ENCODE measurements at places on chromosomes 1 and 21.
A peak's percentile ranks its signal among the peaks of the same experiment; 100 is the strongest.

DNA sequence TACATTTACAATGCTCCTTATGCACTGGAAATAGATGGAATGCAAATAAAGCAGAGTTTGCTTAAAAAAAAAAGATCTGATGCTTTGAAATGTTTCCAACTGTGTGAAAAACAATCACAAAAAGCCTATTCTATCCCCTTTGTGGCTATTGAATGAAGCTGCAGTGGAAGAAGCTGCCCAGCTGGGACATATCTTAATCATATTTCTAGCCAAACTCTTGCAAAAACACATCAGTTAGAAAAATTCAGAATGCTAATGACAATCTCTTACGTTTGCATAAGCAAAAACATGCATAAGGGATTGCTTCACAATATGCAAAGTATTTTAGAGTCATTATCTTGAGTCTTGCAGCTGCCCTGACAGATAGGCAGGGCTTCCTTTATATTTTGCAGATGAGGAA lies 526.4 kb upstream of the USP24 start:
- DNase-seq = no peak

GRCh38 chr1:113941245-113941559 lies 12.1 kb downstream of the HIPK1 start:
- no peak for DNase-seq

DNA sequence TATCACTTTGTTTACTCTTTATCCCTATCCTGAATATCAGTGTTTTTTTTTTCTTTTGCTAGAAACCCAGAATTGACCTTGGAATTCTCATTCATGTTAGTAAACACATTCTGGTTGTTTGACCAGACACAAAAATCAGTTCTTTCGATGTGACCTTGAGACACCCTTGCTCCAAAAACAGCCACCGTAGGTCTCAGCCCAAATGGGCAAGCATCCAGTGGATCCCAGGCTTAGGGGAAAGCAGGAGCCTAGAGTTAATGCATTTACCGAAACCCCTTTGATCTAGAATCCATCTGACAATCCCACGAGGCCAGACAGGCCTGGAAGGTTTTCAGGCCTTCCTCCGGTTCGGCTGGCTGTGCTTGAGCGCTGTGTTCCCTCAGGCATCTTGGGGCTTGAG lies 47.6 kb downstream of the IRF2BP2 start:
- DNase-seq = no peak

- DNase-seq = peak; percentile 65
These were observed 4.2 kb upstream of the DYRK3 start for GRCh38 chr1:206631085-206631509.

GRCh38 chr1:45843474-45843905 lies 40.1 kb downstream of the MAST2 start:
- DNase-seq = no peak

- no peak for DNase-seq
These were observed 30.6 kb downstream of the PKNOX1 start for GRCh38 chr21:43004926-43005325.

DNA sequence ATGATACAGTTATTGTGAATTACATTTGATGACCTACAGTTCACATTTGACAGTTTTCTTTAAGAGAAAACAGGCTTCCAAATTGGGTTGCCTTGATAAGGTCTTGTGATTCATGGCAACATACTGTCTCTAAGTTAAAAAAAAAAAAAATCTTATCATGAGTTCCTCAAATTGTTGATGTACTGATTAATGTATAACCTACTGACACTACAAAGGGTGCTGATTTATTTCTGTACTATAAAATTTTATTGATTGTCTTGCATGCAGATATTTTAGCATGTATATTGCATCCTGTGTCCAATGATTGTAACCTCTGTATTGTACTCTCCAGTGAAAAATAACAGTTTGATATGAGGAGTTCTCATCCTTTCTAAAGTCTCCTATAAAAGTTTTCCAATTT lies 197.3 kb upstream of the IVNS1ABP start:
- no peak for DNase-seq

DNA sequence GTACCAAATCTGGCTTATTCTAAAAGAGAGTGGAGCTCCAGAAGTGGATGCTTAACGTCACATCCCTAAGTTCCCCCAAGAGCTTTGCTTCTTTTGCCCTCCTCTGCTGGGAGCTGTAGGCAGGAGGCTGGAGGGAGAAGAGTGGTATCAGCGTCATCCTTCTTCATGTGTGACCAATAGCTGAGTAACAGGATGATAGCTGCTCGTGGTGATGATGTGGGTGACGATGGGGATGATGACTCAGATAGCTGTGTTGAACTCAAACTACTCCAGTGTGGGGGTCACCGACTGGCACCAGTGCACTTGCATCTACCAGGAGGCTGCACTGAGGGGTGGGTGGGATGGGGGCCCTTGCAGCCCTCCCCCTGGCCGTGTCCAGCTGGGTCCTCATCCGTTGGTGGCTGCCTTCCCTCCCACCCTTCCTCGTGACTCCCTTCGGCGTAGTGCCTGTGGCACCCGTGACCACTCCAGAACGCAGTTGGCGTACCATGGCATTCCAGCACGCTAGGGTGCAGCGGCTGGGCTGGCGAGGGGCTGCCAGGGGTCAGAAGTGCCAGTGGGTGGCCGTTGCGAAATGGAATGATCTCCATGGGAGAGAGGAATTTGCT lies 1.1 kb downstream of the IGFN1 start:
- no peak for DNase-seq

- DNase-seq = no peak
These were observed 481.7 kb upstream of the RUNX1 start for GRCh38 chr21:35530766-35531165.

DNA sequence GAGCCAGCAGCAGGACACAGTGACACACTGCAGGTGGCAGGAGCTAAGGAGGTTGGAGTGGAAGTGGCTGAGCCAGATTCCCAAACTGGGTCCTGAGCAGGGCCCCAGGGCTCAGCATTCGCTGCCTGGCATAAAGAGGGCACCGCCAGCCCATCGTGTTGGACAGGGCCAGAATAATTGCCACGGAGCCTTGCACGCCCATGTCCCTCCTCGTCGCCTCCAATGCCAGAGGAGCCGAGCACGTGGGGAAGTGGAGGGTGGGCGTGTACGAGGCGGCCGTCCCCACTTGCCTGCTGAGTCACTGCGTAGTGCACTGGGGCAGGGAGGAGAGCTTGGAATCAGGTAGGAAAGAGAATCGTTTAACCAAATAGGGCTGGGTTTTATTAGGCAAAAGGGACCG lies 26.1 kb upstream of the LRRC47 start:
- DNase-seq = no peak

DNA sequence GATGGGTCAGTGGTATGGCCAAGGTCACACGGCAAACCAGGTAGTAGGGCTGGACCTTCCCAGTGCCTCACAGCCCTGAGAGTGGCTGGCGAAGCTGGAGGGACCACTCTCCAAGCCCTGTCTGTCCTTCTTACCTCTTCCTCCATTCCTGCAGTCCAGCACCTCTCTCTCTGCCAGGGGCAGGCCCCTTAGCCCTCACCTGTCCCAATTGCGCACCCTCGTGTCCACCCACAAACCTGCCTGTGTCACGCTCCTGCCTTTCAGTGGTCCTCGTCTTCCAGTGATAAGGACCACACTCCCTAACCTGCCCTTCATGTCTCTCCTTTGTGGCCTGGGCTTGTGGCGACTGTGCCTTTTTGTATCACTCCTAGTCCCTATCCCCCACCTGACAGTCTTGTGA lies 3.4 kb downstream of the PODN start:
- DNase-seq = no peak

DNA sequence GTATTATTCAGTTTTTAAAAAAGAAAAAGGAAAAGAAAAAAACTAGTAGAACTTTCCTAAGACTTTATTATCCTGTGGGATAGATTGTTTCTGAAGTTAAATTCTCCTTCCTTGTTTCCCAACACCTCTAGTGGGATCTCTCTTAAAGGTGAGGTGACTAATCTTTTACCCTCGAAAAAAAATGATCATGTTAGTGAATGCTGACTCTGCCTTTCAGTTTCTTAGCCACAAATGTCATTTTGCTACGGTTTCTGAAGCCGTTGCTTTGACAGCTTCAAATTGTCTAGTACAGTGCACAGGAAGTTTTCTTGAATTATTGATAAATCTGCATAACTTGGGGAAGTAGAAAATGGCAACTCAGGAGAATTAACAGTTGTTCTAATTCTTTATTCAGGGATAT lies 13.0 kb upstream of the NEK7 start:
- no peak for DNase-seq

DNA sequence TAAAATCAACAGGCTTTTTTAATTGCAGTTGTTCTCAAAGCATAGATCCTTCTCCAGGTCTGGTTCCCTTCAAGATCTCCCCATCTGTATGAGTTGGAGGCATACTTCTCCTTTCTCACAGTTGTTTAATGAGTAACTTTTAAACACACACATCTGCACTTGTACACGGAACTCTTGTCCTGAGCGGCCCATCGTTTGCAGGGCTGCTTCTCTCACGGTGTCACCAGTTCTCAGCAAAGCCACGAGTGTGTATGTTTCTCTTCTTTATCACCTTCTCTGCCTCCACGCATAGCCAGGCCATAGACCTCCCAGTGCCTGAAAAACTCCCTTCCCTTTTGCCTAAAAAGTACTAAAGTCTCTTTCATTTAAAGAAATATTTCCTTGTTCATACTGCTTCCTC lies 68.7 kb upstream of the ROR1 start:
- DNase-seq = no peak

DNA sequence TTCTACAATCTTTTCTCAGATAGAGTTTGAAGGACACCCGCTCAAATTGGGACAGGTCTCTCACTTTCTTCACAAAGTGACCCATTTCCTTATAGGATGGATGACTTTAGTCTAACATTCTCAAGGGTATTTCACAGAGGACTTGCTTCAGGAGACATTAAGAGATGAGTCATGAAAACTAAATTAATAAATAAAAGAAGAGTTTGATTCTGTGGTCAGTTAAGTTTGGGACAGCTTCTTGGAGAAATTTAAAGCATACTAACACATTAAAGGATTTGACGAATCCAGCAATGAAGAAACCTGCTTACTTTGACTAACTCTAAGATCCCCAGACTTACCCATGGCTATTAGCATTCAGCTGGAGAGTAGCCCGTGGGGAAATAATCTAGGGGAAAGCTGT lies 95.6 kb upstream of the RAB3GAP2 start:
- no peak for DNase-seq

GRCh38 chr1:234912548-234913277 lies 215.9 kb downstream of the TOMM20 start:
- no peak for DNase-seq

- no peak for DNase-seq
These were observed 13.5 kb upstream of the CHI3L1 start for GRCh38 chr1:203199816-203200571.

GRCh38 chr1:24704411-24705259 lies 40.6 kb upstream of the CLIC4 start:
- DNase-seq = no peak

GRCh38 chr1:191870490-191870889 lies 287.8 kb upstream of the RGS18 start:
- no peak for DNase-seq

- DNase-seq = peak; percentile 81
These were observed 2.3 kb upstream of the MXRA8 start for GRCh38 chr1:1360506-1361169.

- DNase-seq = no peak
These were observed 24.9 kb upstream of the KIAA1614 start for GRCh38 chr1:180887841-180888240.

- no peak for DNase-seq
These were observed 68.3 kb upstream of the TARDBP start for GRCh38 chr1:10943991-10944730.

- DNase-seq = no peak
These were observed 29.7 kb downstream of the SLC45A1 start for GRCh38 chr1:8347635-8348034.

DNA sequence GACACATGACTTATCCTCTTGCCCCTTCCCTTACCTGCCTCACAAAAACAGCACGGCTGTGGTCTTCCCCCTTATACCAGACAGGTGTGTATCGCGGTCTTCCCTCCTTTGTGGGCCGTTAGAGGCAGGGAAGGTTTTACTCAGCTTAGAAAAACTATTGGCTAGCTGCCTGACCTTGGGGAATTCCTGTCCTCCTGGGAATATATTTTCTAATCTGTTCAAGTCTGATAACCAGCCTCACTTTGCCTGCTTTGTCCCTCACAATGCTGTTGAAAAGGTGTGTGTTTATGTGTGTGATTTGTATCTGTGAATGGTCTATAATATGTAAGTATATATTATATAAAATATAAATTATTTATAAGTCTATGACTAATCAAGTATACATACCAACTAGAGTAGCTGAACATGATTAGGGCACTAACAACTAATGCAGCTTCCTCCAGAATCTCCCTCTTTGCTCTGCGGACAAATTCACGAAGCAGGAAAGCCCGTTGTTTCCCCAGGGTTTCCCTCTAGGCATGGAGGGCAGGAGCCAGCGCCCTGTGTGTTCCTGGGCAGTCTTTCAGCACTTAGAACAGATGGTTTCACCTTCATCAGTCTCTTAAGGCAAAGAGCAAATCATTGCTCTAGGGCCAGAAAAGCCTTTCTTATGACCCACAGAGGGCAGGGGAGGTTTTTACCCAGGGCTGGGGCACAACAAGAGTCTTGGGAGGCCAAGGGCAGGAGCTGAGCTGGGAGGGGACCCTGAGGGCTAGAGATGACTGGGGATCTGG lies 25.6 kb downstream of the SLC26A9 start:
- no peak for DNase-seq

GRCh38 chr1:3518756-3519155 lies 64.3 kb downstream of the ARHGEF16 start:
- no peak for DNase-seq

DNA sequence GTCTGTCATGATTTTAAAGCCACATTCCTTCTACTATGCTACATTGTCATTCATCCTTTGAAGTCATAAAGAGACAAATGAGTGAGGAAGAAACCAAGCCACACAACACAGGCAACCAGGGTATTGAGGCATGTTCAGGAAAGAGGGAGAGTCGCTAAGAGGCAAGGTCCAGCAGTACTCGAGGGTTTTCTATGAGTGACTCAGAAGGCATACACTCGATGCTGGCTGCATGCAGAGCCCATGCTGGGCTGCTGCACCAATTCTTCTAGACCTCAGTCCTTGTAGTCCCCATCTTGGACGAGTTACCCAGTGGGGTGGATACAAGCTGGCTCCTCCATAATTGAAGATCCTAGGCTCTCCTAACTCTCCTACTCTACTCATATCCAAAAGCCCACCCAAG lies 57.6 kb downstream of the OLFML2B start:
- no peak for DNase-seq

- DNase-seq = peak; percentile 59
These were observed 30.8 kb upstream of the ABCG1 start for GRCh38 chr21:42187976-42188653.

Data from Right ventricle myocardium superior (tissue), 1 donor.